ENCODE measurements at places on chromosomes 3 and 15.

DNA sequence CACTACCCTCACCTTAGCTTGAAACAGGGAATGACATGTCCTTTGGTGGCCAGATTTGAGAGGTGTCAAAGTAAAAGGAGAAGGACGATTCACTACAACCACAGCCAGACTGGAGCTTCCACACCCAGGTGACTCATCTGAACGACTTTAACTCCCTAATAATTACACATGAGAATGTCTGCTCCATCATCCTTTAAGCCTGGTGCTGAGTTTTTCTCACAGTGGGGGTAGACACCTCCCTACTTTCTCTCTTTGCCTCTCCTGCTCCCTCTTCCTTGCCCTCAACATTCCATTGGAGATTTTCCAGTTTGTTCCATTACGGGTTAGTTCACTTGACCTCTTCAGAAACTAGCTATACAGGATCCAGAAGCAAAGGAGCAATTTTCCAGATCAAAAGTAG lies 154.3 kb upstream of the BHLHE40 start:
- DNase-seq = peak; percentile 87

DNA sequence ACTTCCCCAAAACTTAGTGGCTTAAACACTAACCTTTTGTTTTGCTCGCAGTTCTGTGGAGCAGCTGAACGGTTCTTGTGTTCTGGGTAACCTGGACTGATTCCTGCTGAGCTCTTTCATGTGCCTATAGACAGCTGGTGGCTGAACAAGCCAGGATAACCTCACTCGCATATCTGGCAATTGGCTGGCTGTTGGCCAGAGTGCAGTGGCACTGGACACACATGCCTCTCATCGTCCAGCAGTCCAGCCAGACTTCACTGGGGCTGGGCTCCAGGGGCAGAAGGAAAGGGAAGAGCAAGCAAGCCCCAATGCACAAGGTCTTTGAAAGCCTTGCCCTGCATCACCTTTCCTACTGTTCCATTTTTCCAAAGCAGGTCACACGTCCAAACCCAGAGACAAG lies 53.6 kb upstream of the GATA2 start:
- DNase-seq = no peak

DNA sequence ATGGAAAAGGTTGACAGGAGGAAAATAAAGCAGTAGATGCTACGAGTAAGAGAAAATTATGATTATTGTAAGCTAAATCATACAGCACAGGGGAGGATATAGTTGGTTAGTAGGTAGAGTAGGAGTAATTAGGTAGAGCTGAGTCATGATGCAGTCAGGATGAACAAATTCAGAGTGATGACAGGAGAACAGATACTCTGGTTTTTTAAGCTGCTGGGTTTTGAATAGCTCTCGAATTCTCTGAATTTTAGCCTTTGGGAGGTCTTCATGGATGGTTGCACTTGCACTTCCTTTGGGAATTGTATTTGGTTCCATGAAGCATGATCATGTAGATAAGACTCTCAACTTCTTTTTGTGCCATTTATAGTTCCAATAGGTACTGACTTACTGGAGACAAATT lies 96.2 kb downstream of the ECT2 start:
- peak; percentile 69 for DNase-seq

DNA sequence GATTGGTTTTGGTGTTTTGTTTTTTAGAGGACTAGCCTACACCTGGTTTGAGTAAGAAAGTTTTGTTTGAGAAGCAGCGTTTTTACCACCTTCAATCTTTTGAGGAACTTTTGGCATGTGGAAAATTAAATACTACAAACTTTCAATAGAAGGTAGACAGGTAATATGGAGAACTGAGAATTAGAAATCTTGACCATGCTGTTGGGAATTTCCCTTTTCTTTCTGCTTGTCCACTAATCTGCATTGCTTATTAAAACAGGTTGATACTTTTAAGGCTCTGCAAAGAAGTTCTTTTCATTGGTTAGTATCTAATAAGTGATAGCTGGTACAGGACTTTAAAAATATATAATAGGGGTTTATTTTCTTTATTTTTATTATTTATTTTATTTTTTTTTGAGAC lies 31.9 kb downstream of the UBE2E1 start:
- no peak for DNase-seq

DNA sequence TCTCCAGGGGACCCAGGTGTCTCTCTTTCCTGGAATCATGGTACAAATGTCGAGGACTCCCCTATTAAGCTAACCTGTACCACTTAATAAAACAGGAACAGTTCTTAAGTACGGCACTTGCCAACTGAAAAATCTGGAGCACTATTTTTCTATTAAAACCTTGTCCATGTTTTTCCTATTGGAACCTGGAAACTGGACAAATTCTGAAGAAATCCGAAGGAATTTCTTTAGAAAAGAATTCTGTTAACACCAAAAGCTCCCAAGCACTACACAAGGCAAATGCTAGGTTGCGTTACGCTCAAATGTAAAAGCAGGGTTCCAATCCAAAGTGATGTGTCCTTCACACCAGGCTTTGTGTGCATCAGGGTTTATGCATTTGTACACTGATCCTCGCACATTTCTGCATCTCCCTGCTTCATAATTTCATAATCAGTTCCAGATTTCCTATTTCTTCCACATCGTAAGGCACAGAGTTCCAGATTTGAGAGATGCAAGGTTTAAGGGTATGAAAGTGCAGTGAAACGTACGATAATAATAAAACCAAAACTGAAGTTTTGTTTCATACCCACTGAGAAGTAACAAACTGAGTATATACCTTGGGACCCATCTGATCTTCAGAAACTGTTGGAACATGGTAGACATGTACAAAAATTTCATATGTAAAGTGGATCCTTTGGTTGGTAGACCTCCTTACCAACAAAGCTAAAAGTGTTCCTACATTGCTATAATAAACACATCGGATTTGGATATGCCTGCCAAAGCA lies 132.1 kb upstream of the WNT5A start:
- DNase-seq = no peak

GRCh38 chr3:16374047-16374934 lies 109.3 kb downstream of the OXNAD1 start:
- no peak for DNase-seq

- no peak for DNase-seq
These were observed 16.2 kb downstream of the LSM3 start for GRCh38 chr3:14194865-14195264.

- DNase-seq = no peak
These were observed 9.1 kb downstream of the CLCN2 start for GRCh38 chr3:184352149-184352785.

DNA sequence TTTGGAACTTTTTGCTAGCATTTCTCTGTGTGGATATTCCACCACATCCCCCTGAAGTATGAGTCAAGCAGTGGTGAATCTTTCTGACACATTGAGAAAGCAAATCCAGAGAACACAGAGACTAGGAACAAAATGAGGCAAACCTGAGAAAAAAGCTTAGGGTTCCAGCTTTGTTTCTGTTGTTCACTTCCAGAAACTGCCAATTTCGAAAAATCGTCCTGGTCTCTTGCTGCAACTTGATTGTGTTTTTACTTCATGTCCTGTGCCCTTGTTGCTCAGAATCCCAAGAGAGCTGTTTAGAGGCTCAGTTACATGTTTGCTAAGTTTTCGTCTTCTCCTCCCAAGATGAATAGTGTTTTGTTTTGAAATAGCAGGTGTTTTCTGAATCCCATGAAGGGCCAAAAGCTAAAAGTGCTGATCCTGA lies 13.7 kb downstream of the MAP2K1 start:
- DNase-seq = peak; percentile 28

- no peak for DNase-seq
These were observed 178.2 kb downstream of the PDZRN3 start for GRCh38 chr3:73446467-73447110.

GRCh38 chr15:93165734-93166470 lies 76.9 kb upstream of the RGMA start:
- DNase-seq = no peak

GRCh38 chr3:187651282-187651681 lies 18.9 kb downstream of the SST start:
- no peak for DNase-seq

DNA sequence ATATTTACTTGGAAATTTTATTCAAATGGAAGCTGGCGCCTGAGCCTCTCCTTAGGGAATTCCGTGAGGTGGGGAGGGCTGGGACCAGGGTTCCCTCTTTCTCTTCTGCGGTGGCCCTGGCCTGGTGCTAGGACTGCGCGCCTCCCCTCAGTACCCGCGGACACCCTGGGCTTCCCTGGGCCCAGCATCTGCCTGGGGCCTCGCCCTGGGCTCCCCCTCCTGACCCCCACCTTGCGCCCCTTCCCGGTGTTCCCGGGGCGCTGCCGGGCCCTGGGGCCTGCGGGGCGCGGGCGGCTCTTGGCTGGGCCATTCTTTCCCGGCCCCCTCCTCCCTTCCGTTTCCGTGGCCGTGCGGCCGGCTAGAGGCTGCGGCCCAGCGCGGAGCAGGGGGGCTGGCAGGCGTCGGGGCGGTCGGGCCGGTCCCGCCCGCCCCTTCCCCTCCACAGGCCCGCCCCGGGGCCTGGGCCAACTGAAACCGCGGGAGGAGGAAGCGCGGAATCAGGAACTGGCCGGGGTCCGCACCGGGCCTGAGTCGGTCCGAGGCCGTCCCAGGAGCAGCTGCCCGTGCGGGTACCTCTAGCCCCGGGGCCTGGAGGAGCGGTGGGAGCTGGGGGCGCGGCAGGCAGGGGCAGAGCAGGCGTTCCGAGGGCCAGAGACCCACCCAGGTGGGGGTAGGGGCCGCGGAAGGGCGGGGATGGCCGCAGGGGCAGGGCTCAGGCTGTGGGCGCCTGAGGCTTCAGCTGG lies at the start of gene FES:
Gene FES, plus strand, starts transcription at position 529 of the 743 bp plus-strand sequence. CDS start 542 bp downstream, outside the sequence.
- DNase-seq = no peak

- no peak for DNase-seq
These were observed 15.1 kb downstream of the MB21D2 start for GRCh38 chr3:192902549-192902948.

DNA sequence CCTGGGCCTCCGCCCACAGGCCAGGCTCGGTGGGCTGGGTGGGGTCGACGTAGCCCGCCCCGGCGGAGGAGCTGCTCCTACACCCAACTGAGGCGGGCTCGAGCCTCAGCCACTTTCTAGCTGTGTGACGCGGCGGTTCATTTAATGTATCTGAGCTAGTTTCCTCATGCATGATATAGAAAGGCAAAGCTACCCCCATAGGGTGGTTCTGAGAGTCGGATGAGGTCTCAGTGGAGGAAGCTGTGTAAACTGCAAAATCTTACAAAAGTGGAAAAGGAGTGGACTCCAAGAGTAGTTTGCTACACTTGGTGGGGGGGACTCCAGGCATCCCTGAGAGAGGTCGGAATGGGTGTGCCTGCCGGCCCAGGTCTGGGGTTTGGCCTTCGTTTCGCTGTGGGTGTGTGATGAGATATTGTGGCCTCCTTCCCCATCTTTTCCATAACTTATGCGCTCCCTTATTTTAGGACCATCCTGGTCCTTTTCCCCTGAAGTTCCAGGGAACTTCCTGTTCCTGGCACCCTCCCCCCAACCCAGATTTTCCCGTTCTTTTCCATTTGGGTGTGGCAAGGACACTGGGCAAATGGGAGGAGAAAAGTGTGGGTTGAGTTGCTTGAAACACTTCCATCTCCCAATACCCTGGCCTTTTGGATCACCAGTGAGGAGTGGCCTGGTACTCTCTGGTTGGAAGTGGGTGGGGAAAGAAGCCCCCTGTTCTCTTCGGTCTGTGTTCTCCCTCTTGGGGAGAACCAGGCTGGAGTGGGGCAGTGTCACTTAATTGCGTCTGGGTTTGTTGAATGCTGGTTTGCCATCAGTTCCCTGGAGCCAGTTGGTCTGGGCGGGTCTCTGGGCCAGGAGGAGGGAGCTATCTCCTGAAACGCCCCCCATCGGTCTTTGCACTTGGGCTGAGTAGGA lies 1.1 kb downstream of the PDIA5 start:
- no peak for DNase-seq

DNA sequence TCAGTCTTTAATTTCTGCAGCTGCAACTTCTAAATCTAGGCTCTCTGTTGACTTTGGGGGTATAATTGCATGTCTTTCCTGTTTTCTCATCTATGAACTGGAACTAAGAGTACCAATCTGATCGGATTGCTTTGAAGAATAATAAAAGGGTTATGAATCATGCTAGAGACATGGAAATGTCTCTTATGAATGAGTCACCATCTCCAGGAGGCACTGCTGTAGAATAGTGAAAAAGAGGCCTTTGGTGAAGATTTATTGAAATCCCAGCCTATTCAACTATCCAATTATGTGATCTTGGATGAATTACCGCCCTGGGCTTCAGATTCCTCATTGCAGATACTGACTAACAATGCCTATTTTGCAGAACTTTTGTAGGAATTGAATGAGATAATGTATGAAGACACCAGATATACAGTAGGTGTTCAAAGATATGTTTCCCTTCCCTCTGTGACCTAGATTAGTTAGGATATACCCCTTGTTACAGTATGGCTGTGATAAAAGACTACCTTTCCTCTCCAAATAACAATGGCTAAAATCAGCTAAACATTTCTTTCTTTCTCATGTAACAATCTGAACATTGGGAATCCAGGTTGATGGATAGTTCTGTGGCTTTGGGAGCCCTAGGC lies 11.5 kb upstream of the CMTM8 start:
- peak; percentile 82 for DNase-seq

DNA sequence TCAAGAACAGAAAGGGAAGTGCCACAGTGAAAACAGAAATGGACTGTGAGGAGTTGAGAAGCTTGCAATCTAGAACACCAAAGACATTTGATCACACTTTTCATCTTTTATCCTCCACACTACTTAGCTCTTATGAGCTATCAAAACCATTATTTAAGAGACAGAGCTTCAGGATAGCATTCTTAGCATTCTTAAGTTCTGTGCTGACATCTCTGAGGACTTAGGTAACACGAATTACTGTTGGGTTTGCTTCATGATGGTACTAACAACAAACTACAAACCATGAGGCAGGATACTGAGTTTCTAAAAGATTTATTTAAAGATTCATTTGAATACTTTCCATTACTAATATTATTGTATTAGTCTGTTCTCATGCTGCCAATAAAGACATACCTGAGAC lies 1038.6 kb downstream of the TUSC7 start:
- DNase-seq = no peak

DNA sequence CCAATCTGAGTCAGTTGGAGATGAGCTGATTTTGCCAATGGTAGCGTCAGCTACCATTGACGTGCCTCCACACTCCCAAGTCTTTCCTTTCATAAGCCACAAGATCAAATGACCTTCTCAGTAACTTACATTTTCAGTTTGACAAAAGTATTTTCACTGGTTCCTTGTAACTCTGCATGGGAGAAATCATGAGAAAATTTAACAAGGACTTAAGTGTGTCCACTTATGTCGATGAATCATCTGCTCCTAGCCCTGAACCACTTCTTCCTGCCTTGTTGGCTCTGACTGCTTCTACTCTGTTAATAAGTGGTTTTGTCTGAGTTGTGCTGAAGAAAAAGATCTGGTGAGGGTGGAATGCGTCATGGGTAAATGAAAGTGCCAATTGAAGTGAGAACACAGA lies 101.2 kb downstream of the NFKBIZ start:
- DNase-seq = peak; percentile 97

GRCh38 chr3:48896936-48897335 lies 1.7 kb downstream of the SLC25A20 start:
- no peak for DNase-seq

GRCh38 chr3:120028271-120029047 lies 65.8 kb downstream of the GSK3B start:
- DNase-seq = no peak

GRCh38 chr3:114874522-114874971 lies 272.5 kb downstream of the ZBTB20 start:
- DNase-seq = no peak
